ENCODE measurements at places on chromosomes 1 and 21.

DNA sequence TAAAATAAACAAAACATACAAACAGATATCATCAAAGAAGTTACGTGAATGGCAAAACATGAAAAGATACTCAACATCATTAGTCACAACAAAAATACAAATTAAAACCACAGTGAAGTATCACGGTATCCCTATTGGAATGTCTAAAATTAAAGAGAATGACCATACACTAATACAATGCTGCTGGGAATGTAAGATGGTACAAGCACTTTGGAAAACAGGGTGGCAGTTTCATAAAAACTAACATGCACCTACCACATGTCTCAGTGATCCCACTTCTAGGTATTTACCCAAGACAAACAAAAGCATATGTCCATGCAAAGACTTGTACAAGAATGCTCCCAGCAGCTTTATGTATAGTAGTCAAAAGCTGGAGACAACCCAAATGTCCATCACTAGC lies 69.1 kb downstream of the HSF2BP start:
- DNase-seq, result no peak

DNA sequence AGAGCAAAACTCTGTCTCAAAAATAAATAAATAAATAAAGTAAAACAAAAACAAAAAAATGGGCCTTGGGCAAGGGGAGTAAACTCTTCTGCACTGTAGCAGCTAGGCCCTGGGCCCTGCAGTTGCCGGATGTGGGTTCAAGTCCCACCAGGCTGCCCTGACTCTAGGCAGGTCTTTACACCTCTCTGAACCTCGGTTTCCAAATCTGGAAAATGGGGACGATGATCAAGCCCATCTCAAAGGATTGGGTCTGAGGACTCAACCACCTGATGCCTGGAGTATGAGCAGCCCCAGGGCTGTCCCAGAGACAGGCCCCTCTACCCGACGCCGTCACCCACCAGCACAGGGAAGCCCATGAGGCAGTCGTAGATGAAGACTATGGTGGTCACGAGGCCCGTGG lies 7.5 kb downstream of the GPR153 start:
- no peak for DNase-seq

DNA sequence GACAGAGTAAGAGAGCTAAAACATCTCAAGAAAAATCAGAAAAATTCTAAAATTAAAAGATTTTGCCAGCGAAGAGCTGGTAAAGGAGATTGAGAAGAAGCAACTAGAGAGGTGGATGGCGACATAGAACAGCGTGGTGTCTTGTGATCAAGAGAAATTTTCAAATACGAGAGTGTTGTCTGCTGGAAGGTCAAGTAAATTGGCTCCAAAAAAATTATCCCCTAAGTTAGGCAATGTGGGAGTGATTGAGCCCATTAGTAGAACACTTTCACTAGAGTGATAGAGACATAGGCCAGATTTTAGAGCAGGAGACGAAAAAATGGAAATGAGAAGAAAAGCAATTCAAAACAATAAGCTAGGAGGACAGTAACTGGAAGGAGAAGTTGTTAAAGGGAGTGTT lies 94.3 kb upstream of the MPC2 start:
- no peak for DNase-seq

DNA sequence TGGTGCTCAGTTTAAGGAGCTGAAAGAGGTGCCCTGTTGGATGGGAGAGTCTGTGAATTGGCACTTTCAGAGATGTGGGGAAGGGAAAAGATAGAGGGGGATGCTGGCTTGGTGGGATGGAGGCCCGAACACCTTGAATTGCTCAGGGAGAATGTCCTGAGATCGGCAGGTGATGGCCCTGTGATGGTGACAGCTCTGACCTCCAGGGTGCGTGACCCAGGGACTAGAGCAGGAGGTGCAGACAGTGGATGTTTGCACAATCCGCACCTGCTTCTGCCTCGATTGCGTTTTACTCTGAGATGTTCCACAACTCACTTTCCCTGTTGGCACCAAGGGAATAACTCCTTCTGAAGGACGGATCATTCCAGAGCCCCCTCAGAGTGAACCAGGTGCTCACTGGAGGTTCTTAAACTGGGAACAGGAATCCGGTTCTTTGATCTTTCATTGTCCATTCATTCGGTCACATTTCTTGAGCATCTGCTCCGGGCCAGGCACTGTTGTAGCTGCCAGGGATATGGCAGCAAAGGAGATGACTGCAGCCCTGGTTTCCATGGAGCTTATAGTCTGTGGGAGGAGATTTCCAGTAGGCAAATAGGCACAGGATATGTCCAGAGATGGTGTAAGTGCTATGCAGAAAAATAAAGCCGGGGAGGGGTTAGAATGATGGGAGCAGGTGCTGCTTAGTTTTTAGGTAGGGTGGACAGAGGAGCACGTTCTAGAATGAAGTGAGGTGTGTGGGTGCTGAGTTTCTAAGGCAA lies 226.6 kb upstream of the TMEM51 start:
- no peak for DNase-seq

DNA sequence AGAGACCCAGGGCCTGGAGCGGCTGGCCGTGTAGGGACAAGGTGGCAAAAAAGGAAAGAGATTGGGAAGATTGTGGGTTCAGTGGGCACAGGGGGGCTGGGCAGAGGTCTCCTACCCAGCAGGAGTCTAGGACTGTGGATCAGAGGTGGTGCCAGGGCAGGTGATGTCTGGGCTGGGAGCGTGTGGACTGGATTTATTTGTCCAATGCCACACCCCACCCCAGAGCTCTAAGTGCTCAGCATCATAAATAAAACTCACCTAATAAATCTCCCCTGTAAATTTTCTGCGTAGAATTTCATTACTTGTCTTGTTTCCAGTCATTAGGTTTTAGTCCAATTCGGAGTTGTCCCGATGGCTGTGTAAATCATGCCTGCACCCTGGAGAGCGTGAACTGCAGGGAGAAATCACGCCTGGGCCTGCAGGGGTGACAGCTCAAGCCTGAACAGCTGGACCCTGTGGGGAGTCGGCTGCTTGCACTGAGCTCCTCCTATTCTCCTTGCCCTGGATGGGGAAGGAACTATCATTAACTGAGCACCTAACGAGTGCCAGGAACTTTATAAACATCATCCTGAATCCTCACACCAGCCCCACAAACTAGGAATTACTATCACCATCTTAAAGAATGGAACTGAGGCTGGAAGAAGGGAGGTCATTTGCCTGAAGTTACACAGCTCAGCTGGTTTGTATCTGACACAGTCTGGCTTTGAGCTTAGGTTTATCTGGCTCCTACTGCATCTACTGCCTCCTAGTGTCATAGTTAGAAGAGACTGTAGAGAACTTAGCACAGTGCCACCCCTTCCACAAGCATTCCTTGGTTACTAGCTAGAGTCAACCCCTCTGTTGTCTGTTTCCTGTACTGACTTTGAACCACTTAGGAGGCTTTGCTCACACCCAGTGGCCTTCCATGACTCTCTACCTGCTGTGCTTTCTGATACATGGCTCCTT lies 25.0 kb upstream of the POU3F1 start:
- no peak for DNase-seq

- DNase-seq, result peak; percentile 34
These were observed 1.2 kb downstream of the ATP1B1 start for GRCh38 chr1:169107603-169108208.

- DNase-seq, result no peak
These were observed 2.8 kb upstream of the ARF1 start for GRCh38 chr1:228079601-228080263.

GRCh38 chr1:162561616-162562469 lies at the start of gene UAP1:
UAP1 (plus strand) TSS chr1:162561722; CDS start chr1:162566069, 4,347 bp downstream.
- DNase-seq, result no peak

GRCh38 chr1:24932725-24933294 lies 2.7 kb upstream of the RUNX3 start:
- DNase-seq, result no peak

- no peak for DNase-seq
These were observed 81.4 kb upstream of the BACE2 start for GRCh38 chr21:41086569-41086968.

DNA sequence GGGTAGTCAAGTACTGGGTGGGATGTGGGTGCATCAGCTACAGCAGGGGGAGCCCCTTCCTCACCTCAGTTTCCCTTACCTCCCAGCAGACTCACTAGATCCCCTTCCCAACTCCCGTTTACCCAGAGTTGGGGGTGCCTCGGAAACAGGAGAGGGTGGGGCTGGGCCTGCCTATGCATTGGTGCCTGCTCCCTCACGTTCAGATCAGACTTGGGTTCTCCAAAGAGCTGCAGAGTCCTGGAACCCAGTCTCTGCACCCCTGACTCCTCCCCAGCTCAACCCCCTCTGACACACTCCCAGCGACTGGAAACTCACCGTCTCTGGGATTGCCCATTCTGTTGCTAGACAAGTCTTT lies 6.0 kb downstream of the FOXO6 start:
- no peak for DNase-seq

DNA sequence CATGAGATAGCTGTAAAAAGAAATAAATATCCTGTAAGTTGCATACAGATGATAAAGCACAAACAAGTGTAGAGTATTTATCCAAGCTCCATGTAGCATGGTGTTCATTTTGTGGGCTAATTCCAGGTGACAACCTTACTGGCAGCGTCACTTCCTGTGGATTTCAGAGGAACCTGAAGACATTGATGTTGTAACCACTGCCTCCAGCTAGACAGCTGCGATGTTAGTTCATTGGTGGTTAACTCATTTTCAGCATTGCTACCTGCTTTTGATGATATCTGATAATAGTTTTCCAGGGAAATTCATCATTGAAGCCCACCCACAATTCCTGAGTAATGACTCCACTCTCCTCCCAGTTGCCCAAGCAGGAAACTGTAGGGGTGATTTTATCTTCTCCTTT lies 3.0 kb downstream of the HSD3B1 start:
- no peak for DNase-seq

- DNase-seq, result no peak
These were observed 475.6 kb downstream of the DSCAM start for GRCh38 chr21:40371329-40371728.

GRCh38 chr1:187121661-187122060 lies 292.9 kb downstream of the PLA2G4A start:
- DNase-seq, result no peak

GRCh38 chr1:923131-923990 lies at the start of gene SAMD11:
SAMD11 (plus strand) TSS chr1:923923; CDS start chr1:924432, 509 bp downstream.
- peak; percentile 69 for DNase-seq

DNA sequence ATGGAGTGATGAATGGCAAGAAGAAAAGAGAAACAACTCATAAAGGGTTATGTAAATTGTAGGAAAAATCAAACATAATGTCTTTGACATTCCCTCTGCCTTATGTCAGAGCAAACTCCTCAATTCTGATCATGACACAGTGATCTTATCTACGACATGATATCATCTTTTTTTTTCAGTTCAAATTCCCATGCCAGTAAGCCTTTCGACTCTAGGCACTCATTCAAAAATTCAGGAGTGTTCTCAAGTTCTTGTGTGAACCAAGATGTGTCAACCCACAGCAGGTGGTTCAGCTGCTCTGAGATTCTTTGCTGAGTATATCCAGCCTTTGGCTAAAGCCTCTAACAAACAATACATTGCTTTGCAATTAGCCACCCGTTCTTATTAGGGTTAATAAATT lies 97.1 kb upstream of the ESRRG start:
- DNase-seq, result no peak

DNA sequence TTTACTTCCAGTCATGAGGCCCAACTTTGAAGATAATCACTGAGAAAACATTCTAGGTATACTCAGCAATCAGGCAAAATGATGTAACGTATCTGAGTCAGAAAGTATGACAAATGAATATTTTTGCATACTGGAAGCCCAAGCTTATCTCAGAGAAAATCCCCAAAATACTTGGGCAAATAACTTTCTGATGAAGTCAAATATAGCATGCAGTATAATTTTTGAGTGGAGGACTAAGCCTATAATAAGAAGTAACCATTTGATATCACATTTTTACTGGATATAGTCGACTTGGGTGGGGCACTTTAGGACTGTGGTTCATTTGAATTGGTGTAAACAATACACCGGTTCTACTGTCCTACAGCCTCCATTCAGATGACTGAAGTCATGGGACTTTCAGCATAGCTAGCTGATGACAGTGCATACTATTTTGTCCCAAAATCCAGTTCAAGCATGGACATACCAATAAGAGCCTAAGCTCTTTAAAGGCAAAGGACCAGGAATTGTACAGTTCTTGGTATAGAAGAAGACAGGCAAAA lies 2.3 kb upstream of the GADD45A start:
- no peak for DNase-seq

DNA sequence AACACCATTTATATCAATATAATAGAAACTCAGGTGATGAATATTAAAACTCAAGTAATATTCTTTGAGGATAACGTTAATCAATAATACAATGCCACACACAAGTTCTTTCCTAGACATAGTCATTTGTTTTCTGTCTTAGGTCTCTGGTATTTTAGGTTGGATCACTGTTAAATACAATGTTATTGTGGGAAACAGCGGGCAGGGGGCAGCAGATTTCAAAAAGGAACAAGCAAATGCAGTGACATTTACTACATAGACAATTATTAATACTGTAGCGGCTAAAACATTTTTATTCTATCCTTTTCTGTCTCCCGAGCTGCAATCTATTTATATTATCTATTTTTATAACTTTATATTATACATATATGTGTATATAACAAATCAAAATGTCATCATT lies 186.4 kb upstream of the ZNHIT6 start:
- no peak for DNase-seq

DNA sequence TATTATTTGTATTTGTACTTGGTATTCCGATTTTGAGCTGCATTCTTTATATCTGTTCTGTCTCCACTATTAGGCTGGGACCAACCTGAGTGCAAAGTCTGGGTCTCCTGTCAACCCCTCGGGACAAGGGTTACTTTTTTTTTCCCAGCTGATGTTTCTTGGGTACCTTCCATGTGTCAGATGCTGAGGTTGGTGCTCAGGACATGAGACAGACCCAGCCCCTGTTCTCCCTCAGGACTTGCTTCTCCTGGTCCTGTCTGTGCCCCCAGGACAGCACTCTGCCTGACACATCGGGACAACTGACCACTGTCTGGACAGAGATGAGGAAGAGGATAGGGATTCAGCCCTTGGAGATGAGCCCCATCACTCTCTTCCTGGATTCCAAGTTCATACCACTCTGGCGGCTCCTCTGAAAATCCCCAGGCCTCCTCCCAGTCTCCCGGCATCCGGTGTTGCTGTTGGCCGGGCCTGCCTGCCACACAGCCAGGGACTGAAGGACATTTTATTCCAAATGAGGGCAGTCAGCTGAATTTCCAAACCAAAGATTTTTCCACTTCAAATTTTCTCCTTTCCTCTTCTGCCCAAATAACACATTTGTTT lies 55.6 kb upstream of the FMOD start:
- DNase-seq, result no peak

DNA sequence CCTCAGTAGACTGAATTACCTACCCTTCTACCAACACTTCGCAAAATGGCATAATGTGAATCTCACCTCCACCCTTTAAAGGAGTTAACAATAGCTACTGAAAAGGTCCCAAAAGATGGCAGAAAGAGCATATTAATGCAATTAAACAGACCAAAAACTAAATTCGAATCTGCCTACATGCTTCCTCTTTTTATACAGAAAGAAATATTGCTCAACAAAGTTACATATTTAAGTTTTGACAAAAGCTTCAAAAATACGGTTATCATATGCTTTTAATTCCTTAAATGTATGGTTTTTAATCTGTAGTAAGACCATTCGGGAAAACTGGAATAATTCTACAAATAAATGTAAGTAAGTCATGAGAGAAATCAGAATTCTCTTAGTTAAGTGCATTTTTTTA lies 2.2 kb downstream of the APP start:
- DNase-seq, result no peak

Measured in stimulated activated CD4-positive, alpha-beta T cell treated with anti-CD3 and anti-CD28 coated beads, Interleukin-2, amount 100 ng/mL, for 24 hours (primary cell).